Esophagus squamous epithelium (tissue), 5 donors: ENCODE measurements at places on chromosomes 16 and 17.

- no peak for DNase-seq
These were observed 466.5 kb upstream of the MAF start for GRCh38 chr16:80066805-80067580.

DNA sequence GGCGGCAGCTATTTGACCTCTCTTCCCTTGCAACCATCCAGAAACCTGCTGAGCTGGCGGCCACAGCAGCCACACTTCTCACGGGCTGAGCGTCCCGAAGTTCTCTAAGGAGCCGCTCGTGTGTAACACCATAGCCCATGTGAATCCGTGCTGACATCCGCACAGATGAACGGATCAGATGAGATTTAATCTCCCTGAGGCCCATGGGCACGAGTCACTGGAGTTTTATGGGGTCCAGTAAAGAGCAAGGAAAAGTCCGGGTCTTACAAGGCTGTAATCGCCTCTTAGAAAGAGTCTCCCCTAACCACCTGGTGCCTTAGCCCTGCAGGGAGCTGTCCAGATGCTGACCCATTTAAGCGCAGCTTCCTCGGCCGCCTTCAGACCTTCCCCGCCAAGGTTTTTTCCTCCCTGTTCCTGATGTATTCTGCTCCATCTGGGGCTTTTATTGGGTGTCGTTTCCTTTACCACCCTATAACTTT lies 5.5 kb upstream of the CACNG5 start:
- DNase-seq: no peak

DNA sequence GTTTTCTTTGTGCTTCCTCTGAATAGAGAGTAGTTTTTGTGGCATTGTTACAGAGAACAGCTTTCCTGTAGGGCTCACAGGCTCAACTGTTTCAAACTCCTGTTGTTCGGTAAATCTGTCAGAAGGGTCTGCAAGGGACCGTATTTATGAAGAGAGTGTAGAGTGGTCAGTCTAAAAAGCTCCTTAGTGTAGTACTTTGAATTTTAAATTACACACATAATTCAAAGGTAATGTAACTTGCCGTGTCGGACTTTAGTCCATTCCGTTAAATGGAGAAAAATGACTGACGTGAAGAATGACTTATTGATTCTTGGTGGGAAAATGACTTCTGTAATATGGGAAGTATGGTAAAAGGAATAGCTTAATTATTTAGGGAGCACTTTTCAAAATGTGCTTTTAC lies 190.9 kb downstream of the WWOX start:
- DNase-seq: no peak

DNA sequence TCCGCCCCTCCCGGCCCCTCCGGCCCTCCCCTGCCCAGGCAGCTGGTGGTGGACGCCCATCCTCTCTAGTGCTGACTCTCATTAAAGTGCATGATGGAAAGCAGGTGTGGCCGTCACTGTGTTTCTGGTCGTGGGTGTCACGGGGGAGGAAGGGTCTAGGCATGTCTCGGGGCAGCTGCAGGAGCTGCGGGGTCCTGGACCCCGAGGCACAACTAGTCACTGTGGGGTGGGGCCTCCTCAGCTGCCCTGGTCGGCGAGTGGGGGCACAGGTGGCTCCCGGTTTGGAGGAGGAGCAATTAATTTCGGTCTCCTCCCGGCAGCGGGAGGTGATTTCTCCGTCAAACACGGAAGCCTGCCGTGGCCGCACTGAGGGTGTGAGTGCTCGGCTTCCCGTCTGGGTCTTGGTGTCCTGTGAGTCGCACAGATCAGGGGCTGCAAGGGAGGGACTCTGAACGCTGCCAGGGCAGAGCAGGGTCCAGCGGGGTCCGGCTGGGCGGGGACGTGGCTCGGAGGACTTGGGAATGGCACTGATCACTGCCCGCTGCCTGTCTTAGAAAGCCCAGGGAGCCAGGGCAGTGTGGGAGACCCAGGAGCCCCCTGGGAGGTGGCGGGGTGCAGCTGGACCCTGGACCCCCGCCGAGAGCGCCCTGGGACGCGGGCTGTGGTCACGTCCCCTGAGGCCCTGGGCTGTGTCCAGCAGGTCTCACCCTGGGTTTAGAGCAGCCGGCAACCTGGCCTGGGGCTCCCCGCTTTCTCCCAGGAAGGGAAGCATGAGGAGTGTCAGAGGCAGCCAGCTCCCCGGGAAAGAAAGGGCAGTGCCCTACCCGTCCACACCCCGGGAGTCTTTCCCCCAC lies 3.3 kb downstream of the TPSD1 start:
- no peak for DNase-seq

DNA sequence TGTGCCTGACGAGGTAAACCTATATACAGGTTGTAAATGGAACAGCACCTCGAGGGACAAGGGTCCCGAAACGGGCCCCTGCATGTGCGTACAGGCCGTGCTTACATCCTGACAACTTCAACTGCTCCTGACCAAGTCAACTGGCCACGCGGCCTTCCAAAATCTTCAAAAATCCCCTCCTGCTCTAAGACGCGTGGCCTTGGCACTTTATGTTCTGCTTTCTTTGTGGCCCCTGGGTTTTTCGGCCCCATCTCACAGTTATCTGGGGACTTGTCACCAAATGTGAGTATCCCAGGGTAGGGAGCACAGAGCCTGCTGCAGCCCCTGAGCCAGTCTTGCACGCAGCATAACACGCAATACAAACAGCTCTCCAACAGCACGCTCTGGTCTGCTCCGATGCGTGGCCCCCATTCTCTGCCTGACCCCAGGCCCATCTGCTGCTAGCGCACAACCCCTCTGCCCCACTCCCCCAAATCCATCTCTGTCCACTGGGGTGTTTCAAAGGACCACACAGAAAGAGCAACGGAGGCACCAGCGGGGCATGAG lies 659 bp downstream of the RPH3AL start:
- no peak for DNase-seq

GRCh38 chr17:44006598-44007345 lies 2.4 kb downstream of the NAGS start:
- peak; percentile 86 for DNase-seq

- no peak for DNase-seq
These were observed 7.4 kb upstream of the TMEM220 start for GRCh38 chr17:10737168-10737622.

DNA sequence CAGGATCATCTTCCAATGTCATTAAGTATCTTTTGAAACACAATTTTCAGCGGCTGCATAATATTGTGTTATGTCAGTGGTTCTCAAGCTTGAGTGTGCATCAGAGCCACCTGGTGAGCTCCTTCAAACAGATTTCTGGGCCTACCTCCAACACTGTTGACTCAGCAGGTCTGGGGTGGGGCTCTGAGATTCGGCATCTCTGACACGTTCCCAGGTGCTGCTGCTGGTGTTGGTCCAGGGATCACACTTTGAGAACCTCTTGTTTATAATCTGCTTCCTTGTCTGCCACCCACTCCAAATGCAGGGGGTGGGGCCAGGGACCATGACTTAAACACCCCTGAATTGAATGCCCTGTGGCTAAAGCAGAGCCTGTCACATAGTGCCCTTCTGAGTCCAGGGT lies 73.8 kb upstream of the HNF1B start:
- no peak for DNase-seq

DNA sequence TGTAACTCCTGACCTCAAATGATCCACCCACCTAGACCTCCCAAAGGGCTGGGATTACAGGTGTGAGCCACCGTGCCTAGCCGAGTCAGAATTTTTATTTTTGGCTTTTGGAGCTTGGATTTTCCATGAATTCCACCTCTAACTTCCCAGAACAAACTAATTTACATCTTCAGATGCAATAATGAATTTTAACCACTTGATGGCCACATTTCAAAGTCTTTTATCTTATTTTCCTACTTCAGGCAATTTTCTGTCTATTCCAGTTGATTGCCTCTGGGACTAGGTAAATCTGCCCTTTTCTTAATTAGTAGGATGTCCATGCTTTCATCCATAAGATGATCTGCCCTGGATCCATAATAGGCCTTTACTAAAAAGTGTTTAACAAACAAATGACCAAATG lies 156.4 kb upstream of the ANKFN1 start:
- no peak for DNase-seq

DNA sequence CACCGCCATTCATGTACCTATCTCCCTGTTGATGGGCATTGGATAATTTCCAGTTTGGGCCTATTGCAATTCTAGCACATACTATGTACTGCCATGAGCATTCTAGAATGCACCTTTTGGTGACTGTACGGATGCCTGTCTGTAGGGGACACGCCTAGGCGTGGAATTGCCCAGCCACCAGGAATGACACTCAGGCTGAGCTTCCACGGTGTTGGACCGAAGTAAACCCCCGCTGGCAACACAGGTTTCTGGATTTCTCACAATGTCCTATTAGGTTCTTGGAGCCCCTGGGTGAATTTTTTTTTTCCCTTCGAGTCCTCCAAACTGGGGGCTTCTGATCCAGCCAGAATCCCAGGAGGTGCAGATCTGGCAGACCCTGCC lies 146.6 kb downstream of the IRF8 start:
- DNase-seq: no peak

DNA sequence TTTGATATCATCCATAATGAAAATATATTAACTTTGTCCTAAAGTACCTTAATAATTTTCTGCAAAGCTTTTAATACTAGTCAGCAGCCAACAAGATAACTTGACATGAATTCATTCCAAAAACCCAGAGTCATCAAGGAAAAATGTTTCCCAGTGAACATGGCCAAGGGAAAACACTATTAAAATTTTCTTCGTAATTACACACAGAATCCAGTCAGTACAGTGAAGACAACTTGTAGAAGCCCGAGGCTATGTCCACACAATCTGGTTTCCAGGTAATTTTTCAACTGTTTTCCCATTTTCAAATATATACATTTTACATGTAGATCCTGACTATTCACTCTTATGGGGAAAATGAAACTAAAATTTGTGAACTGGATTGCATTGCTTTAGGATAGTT lies 600.9 kb downstream of the CDH8 start:
- DNase-seq: no peak
